BE2C (cell line): ENCODE measurements at places on chromosomes 4 and X.

DNA sequence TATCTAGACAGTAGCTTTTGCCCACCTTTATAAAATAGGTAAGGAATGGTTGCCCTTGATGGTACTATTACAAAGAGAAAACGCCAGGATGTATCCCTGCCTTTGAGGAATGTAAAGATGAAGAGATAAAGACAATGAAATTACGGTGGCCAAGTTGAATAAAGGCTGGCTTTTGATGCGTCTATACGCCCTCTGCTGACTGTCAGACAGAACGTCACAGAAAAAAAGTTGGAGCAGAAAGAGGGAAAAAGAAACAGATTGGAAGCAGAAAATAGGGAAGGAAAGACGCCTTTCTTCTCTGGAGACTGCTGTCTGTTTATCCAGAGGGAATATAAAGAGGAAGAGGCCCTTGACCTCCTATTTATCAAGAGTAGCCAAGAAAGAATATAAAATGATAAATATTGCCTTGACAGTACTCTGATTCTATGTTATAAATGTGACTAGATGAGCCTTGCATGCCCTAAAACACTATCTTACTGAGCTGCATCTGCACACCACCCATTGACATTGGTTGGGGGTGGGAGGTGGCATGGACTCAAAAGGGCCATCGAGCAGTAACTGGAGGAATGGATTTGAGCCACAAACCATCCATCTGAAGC, 30.6 kb downstream of the PCDH19 start:
- peak; percentile 13 for DNase-seq

GRCh38 chr4:6716018-6716911, at the start of gene BLOC1S4:
TSS of gene BLOC1S4 (plus strand) at chr4:6716174. CDS start at chr4:6716210, 36 bp downstream.
- peak; percentile 88 for DNase-seq

GRCh38 chr4:168537571-168537970, 40.7 kb downstream of the PALLD start:
- DNase-seq, result no peak

GRCh38 chrX:23699636-23700194, 32.4 kb downstream of the PRDX4 start:
- DNase-seq, result peak; percentile 43

DNA sequence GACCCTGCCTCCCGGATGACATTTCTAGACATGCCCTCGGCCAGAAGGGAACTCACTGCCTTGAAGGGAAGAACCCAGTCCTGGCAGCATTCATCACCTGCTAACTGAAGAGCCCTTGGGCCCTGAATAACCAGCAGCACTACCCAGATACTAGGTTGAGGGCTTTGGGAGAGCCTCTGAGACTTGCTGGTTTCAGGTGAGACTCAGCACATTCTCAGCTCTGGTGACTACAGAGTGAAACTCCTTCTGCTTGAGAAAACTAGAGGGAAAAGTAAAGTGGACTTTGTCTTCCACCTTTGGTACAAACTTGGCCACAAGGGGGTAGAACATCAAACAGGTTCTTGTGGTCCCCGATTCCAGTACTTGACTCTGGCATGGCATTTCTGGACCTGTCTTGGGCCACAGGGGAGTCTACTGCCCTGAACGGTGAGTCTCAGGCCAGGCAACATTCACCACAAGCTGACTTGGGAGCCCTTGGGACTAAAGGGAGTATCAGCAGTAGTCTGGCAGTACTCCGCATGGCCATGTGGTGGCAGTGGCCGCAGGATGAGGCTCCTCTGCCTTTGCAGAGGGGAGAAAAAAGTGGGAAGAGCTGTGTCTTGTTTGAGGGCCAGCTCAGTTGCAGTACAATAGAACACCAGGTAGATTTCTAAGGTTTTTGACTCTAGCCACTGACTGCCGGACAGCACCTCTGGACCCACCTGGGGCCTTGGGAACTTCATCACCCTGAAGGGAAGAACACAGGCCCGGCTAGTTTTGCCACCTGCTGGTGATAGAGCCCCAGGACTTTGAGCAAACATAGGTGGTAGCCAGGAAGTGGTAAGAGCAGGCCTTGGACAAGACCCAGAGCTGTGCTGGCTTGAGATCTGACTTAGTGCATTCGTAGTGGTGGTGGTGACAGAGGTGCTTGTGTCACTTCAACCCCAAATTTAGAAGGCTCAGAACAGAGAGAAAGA, 414.8 kb downstream of the OPHN1 start:
- DNase-seq, result no peak

DNA sequence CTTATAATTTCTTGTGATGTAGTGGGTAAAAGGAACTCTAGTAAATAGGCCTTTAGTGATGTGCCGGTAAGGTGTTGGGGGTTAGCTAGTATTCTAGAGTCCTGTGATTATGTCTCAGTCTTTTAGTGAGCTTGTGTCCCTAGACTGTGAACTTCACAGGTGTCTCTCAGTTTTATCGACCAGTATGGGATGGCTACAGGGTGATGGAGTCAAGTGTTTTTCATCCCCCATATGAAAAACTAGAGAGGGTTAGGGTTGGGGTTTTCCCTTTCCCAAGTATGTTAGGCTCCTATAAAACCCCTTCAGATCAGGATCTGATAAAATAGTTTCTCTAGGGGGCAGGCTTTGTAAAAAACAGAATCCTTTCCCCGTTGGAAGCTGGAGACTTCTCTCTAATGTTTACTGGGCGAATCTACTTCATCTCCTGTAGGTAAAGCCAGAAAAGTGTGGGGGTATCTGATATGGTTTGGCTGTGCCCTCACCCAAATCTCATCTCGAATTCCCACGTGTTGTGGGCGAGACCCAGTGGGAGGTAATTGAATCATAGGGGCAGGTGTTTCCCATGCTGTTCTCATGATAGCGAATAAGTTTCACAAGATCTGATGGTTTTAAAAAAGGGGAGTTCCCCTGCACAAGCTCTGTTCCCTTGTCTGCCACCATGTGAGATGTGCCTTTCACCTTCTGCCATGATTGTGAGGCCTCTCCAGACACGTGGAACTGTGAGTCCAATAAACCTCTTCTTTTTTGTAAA, 120.8 kb downstream of the DTHD1 start:
- DNase-seq, result no peak

DNA sequence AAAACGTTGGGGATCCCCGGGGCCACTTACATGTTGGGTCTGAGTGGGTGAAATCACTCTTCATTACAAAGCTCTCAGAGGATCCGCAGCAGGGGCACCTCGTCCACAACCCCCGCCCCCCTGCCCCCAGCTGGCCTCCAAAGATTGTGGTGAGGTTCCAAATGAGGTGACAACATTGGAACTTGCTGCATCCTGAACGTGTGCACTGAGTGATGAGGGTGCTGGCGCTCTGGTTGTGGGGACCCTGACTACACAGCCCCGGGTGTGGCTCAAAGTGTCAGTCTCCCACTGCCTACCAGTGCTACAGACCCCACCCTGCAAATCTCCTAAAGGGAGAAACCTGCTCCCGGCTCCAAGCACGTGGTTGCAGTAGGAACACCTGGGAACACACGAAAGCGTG, 111.9 kb downstream of the PHKA2 start:
- DNase-seq, result no peak

GRCh38 chr4:89567936-89568335, 260.3 kb upstream of the GPRIN3 start:
- DNase-seq, result no peak

DNA sequence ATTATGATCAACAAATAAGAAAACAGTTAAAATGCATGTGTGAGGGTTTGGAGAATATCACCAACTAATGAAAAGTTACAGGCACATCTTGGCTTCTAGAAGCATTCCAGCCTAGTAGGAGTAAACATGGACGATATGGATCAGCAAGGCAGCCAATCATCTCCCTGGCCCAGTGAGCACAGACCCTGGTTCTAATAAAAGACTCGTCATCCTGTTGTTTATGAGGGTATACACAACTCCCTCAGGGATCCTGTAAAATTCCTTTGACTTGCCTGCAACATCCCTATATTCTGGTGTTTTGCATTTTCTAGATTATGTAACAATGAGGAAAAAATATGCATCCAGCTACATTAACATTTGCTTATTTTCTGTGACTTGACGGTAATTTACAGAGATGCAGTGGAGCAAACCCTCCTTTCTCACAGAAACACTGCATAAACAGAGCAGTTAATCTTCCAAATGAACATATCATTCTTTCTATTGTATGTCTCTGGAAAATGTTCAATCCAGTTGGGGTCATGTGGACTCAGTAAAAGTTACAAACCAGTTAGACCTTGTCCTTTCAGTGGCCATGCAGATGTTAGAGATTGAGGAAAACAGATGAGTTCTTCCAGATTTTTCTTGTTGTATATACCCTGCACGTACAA, 88.9 kb upstream of the NDP start:
- no peak for DNase-seq

DNA sequence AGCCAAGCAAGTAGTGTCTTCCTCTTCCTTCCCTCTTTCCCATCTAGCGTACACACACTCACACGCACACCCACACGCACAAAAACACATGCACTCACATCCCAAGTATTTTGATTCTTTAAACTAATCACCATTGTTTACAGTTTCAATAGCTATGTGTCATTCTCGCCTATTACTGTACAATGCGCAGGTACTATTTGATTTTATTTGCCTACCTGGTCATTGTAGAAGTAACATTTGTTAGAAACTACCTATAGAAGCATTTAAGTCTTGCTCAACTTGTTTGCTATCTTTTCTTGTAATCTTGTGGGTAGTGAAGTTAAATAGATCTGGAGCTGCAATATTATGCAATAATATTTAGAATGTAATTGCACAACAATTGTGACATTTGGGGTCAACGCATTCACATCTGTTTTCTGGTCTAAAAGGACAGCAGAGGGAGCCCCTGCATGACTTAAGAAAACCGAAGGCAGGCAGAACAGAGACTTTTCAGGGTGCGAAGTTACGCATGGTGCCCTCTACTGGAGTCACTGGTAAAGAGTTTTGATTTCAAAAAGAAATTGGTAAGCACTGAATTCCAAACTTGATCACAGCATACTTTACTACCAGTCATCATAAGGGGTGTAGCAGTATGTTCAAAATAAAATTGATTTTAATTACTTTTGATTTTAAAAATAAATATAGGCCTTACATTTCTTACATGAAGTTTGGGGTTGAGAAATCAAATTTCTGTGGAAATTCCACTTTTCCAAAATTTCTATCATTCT, 503.3 kb upstream of the FAM241A start:
- peak; percentile 74 for DNase-seq

DNA sequence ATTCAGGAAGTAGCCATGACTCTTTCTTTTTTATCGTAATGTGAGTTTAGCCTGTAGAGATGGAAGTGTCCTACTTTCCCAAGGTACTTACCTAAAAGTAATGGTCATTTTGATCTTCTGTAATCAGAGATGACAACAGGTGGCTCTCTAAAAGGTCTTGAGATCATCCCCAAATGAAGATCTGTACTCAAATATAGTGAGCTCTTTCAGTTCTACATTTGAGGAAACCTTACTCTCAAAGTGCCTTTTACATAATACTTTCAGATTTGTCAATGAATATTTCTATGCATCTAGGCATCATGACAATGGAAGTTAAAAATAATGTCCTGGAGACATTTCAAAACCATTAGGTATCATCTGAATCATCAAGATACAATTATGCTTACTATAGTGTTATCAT, 17.2 kb upstream of the MND1 start:
- DNase-seq, result no peak

DNA sequence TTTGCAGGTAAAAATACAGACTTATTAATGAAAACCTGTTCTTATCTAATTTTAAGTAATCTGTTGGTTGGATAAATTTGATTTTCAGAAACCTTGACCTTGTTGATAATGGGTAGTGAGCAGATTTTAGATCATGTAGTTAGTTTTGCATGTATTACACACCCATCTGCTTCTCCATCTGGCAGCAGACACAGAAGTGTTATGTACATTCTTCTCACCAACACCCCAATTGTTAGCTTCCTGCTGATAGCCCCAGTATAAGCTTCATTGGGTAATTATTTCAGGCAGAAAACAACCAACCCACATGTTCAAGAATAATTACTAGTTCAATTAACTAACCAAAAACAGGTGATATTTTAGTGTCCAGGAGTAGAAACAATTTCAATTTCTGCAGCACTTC, 1740.5 kb upstream of the AGA start:
- no peak for DNase-seq

DNA sequence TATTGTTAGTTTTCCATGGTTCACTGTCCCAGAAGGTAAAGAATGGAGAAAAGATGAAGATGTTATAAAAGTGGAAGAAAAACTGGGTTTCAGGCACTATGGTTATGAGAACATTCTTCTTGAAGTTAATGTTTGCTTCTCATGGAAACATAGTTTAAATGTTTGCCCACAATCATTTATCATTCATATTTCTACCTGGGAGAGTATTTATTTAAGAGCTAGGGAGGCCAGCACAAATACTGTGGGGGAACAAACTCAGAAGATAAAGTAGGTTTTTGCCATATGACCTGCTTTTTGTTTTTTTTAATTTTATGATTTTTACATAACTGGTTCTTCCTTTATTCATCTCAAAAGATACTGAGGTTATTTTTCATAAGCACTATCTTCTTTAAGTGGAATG, 96.8 kb downstream of the GC start:
- DNase-seq, result no peak

GRCh38 chr4:140256335-140256734, 102.4 kb upstream of the MAML3 start:
- DNase-seq, result no peak

DNA sequence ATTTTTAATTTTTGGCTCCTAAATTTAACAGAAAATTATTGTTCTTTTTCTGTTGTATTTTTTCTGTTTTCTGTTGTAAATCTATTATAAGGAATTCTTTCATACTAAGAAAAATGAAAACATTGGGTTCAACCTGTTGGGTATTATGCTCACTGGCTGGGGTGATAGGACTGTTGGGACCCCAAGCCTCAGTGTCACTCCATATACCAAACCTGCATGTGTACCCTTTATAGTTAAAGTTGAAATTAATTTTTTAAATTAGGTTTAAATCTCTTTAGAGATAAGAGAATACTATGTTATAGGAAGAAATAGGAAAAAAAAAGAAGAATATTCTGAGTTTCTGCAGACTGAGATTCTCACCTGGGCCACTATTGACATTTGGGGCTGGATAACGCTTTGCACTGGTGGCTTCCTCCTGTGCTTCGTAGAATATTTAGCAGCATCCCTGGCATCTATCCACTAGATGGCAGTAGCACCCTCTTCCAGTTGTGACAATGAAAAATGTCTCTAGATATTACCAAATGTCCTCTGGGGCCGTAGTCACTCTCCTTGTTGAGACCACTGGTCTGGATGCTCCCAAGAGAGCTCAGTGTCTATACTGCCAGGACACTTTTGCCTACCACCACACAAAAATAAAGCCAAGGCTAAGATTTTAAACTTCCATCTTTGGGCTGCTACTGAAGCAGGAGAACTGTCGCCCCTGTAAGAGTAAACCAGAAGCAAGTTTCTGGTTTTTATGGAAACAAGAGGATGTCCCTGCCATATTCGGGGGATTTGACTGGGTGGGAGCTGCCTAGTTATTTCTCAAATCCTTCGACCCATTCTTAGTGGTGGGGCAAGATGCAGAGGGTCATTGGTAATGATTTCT, 22.4 kb upstream of the CLTRN start:
- peak; percentile 57 for DNase-seq
